ENCODE measurements at places on chromosomes 6 and 20. TPM values are rescaled to one million over a fixed set of nuclear protein-coding genes. Genes with fewer than 3 reads are reported as not detected.

WFDC10B gene
- not detected for total RNA-seq

PARD6B gene
- 4.0 TPM for total RNA-seq

TFAP2B gene
- total RNA-seq = not detected

FLRT3 gene
- 5.7 TPM for total RNA-seq

C6orf118 gene
- total RNA-seq = not detected

L3MBTL3 gene
- 22.8 TPM for total RNA-seq

BPI gene
- total RNA-seq = not detected

RBPJL gene
- not detected for total RNA-seq

CTNNBL1 gene
- 58.0 TPM for total RNA-seq

GMEB2 gene
- 12.8 TPM for total RNA-seq

NFYA gene
- 47.8 TPM for total RNA-seq

OXT gene
- total RNA-seq = not detected

Data from glutamatergic neuron (in vitro differentiated cells).